ENCODE measurements at places on chromosomes 11 and 22.

DNA sequence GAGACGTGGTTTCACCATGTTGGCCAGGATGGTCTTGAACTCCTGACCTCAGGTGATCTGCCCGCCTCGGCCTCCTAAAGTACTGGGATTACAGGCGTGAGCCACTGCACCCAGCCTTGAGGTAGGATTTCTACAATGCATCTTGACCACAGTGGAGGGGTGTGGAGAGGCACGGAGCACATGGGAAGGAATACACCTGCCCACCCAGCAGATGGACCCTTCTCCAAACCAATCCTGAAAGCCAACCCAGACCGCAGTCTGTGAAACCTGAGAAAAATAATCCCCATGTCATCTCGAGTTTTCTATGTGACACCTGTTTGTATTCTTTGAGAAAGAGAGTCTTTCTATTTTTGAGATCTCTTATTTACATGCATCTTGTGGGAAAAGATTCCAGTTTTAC is 32.5 kb downstream of the LGR4 start:
- DNase-seq: no peak

DNA sequence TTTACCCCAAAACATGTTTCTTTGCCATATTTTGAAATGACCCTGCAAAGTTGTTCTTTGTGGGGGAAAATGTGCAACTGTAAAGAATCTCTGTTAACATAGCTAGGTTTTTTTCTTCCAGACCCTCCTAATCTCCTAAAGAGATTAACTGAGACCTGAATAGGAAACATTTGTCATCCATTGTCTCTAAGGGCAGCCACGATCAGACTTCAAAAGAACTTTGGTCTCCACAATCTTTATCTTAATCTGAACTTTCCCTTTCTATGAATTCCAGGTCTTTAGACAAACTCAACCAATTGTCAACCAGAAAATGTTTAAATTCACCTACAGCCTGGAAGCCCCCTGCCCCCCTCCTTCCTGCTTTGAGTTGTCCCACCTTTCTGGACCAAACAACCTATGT is 4.6 kb upstream of the LGALS12 start:
- no peak for DNase-seq

GRCh38 chr22:46442217-46442853 is 95.1 kb downstream of the CELSR1 start:
- DNase-seq: no peak

GRCh38 chr22:20624161-20624616 is 116.8 kb downstream of the MED15 start:
- no peak for DNase-seq

DNA sequence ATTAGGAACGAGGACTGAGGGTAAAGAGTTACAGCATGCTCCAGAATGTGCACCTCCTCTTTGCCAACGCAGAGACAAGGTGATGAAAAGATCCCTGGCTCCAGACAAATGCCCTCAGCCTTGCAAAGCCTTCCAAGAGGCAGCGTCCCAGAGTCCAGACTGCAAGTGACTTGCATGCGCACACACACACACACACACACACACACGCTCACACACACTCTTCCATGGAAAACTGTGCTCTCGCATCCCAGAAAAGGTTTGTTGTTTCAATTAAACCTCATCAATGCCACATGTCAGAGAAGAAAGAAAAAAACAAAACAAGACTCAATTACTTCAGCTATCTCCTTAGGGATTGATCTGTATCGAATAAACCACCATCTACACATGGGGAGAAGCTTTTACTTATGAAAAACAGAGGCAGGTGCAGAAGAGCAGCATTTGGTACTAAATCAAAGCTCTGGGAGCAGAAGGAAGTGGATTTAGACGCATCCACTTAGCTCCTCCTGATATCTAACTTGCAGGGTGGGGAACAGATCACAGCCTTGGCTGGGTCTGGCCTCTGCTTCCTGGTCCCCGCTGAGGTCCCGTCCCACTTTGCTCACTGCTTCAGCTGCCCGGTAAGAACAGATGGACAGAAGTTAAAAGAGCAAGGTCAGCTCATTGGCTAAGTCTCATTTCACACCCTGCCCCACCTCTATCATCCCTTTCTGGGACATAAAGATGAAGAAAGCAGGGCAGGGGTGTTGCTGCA is 249.8 kb upstream of the BLID start:
- DNase-seq: no peak

DNA sequence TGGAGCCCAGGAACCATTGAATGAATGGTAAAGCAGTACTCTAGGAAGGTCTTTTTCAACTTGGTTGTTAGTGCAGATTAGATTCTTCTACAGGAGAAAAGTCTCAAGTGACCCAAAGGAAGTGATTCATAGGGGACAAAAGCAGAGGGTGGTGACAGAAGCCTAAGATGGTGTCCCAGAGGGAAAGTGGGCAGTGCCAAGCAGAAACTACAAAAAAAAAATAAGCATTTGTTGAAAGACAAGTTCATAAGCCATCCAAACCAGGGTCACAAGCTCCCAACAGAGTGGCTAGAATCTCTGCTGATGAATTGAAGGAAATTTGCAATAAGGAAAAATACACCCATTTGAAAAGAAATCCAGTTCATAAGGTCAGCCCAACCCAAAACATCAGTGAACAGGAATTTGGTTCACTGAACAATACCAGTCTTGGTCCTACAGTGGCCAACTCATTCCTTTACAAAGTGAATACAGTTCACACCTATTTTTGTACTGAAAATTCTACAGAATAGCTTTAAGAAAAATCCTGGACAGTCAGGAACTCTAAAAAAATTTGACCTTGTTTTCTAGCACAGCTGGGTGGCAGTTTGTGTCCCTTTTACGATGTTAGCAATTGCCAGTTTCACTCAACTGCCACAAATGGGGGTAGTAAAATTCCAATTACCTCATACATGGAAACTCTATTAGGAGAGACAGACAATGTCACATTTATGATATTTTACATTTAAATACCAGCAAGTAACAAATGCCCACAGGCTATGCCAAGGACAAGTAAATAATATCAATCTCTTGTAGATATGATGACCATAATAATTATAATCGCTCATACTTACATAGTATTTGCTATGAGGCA is 21.6 kb upstream of the NUP160 start:
- DNase-seq: no peak

- DNase-seq: no peak
Observed at GRCh38 chr11:60972182-60973030, 926 bp downstream of the CD6 start.

DNA sequence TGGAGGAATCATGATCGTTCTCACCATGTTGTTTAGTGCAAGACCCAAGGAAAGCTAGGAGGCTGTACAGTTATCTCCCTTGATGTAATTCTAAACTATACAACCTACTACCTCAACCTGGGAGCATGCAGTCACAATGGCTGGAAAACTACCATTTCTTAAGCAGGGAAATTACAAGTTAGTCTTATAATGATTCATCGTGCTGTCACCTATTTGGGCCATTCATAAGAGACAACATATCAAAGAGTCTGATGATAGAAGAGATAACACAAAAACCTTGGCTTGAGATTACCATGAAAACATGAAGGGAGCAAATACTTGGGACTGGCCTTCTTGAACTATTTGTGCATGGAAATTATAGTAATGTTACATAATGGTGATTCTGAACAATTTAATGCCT is 30.5 kb upstream of the BLID start:
- DNase-seq: no peak

- no peak for DNase-seq
Observed at GRCh38 chr22:47200273-47201051, 438.0 kb downstream of the TBC1D22A start.
